ENCODE measurements at places on chromosomes 12 and 14. TPM values are rescaled to one million over a fixed set of nuclear protein-coding genes. Genes with fewer than 3 reads are reported as not detected.

The CLEC6A gene
- not detected for total RNA-seq

The CCER1 gene
- total RNA-seq, result not detected

The KRT75 gene
- total RNA-seq, result not detected

The MYF5 gene
- total RNA-seq, result not detected

The RNF212B gene
- not detected for total RNA-seq

The MIS18BP1 gene
- 88.4 TPM for total RNA-seq

The GPRC5A gene
- total RNA-seq, result 0.35 TPM

The SLC35F4 gene
- not detected for total RNA-seq

The WBP11 gene
- total RNA-seq, result 193 TPM

The TC2N gene
- 49.3 TPM for total RNA-seq

The SIX6 gene
- not detected for total RNA-seq

GRCh38 chr12:86293682-86294240 lies 37.6 kb upstream of the MGAT4C start:
- DNase-seq, result no peak

DNA sequence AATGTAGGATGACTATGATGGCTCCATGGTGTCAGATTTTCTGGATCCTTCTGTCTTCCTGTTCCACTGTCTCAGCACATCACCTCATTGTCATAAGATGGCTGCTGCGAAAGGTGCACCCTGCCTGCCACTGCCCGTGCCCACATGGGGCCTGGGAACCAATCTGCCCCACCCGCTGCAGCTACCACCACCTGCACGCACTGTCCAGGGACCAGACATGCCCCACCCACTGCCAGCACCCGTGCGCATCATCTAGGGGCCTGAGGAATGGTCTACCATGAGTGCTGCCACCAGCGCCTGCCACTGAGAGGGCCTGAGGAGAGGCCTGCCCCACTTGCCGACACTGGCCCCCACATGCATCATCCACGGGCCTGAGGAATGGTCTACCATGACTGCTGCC lies 23.8 kb downstream of the CYP46A1 start:
- no peak for DNase-seq

DNA sequence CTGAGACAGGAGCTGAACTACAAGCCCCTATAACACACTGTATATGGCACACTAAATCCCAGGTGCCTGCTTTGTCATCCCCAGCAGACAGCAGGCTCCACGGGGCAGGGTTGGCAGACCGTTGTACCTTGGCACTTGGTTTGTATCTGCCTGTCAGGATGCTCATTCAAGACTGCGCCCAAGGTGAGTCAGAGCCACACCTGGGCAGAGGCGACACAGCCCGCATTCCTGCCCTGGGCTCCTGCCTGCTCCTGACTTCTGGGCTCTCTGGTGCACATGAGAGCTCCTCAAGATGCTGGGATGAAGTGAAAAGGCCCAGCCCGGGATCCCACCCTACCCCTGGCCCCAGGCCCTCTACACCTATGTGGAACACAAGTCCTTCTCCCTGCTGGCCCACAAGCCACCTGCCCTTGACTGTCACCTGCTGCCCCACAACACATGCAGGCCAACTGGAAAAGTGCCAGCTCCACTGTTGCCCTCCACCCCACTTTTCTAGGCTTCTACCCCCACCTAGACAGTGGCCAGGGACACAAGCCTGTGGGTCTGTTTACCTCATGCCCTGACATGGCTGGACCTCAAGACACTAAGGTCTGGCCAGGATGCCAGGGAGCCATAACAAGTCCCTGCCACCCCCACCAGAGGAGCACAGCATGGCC lies 30.8 kb upstream of the PNMA1 start:
- DNase-seq, result no peak

GRCh38 chr12:71393625-71394024 lies 46.0 kb upstream of the LGR5 start:
- DNase-seq, result no peak

- DNase-seq, result no peak
Observed at GRCh38 chr12:66692170-66692569, 13.3 kb upstream of the GRIP1 start.

GRCh38 chr12:172732-173161 lies 41.2 kb downstream of the SLC6A12 start:
- DNase-seq, result no peak

- DNase-seq, result no peak
Observed at GRCh38 chr12:12018454-12018853, 52.3 kb upstream of the BCL2L14 start.

- DNase-seq, result no peak
Observed at GRCh38 chr12:58732894-58733293, 187.4 kb downstream of the LRIG3 start.

- peak; percentile 96 for DNase-seq
Observed at GRCh38 chr12:100266585-100266834, 369 bp downstream of the DEPDC4 start.

GRCh38 chr14:28745176-28745575 lies 21.4 kb upstream of the FOXG1 start:
- no peak for DNase-seq

GRCh38 chr12:76866151-76866567 lies 12.7 kb downstream of the CSRP2 start:
- no peak for DNase-seq

DNA sequence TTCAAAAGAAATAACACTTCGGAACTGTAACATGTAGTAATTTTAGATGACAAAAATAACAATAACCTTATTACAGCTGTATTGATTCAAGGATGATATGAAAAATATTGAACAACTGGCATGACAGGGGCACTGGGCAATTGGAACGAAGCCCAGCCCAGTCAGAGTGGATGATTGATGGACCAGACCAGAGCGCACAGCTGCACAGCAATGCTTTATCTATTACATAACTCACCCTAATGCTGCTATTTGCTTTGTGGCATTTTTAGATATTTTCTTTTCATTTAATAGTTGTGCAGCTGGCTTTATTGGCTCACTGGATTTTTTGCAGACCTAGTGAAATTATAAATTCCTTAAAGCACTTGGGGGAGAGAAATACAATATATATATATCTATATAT lies 26.9 kb upstream of the FERMT2 start:
- DNase-seq, result no peak

- DNase-seq, result no peak
Observed at GRCh38 chr14:23555533-23555881, 564 bp upstream of the THTPA start.
